ENCODE measurements at places on chromosomes 16 and 17.

GRCh38 chr17:7011415-7011814, 1.0 kb upstream of the RNASEK start:
- no peak for DNase-seq

DNA sequence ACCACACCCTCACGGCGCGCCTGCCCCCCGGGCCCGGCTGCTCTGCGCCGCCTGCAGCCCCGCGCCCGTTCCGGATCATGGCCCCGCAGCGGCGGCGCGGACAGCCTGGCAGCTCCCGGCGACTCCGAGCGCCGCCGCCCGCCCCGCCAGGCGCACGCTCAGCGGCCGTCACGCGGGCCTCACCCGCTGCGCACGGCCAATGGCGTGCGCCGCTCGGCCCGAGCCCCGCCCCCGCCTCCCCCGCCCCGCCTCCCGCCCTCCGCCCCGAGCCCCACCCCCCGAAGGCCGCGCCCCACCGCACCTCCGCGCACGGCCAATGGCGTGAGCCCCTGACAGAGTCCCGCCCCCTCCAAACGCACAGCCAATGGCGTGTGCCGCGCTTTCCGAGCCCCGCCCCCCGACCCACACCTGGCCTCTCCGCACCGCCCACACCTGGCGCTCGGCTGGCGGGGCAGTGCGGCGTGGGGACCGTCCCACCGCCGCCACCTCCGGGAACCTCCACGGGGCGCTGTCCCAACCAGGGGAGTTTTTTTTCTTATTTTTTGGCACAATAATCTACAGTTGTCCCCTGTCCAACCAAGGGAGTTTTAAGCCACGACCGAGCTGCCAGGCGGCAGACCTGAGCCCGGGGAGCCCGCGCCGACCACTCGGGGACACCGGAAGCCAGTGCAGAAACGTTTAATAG, at the start of gene PCYT2:
Gene PCYT2 (minus strand): TSS at position 123 of the 685 bp plus-strand sequence. CDS start 44 bp downstream, at position 79.
- peak; percentile 95 for DNase-seq

- no peak for DNase-seq
Measured at GRCh38 chr17:10648381-10648780, 8.7 kb downstream of the MYH3 start.

- peak; percentile 90 for DNase-seq
Measured at GRCh38 chr17:74379495-74380085, 12.3 kb downstream of the GPR142 start.

DNA sequence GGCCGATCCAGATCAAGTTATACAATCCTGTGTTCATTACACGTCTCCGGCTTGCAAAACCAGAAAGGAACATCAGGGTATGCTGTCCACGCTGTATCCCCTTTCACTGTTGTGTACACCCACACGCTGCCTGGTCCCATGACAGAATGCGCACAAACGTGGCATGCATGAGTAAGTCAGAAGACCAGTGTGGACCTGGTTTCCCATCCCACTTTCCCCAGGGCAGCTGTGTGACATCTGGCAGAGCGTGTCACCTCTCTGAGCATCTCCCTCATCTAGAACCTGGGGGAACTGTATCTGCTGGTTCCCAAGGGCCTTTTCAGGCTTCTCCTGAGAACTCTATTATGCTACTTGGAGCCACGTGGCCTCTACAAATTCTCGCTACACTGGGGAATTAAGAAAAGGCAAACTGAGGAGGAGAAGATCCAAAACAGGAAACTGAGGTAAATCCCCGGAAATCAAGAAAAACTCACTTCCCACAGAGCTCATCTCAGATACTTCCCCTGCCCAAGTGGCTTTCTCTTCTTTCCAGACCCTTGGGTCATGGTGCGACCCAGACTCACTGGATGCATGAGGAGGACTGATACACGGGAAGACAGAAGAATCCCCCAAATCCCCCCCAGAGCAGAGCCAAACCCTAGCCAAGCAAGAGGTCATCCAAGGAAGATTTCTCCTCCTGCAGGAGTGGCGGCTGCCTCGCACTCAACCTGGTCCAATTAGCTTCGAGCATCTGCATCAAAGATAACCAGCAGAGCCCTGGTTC, 139.3 kb downstream of the GAS7 start:
- DNase-seq: no peak

DNA sequence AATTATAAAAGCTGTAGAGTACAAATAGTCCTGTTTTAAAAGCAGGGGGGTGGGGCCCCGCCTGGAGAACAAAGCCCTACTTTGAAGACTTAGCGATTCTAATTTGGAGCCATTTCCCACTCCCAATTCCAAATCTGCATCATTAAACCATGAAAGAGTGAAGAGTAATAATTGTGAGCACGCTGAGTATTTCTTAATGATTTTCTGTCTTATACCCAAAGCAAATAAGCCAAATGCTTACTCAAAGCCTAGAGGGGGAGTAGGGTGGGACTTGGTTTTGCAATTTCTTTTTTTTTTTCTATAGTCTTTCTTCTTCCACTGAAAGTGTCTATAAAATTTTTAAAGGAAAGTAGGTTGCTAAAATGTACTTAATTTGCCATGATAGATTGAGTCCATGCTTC, 470.1 kb downstream of the TOX3 start:
- DNase-seq: no peak

- DNase-seq: no peak
Measured at GRCh38 chr17:66538776-66539175, 236.4 kb downstream of the PRKCA start.

GRCh38 chr17:73301369-73301768, 10.4 kb downstream of the CDC42EP4 start:
- no peak for DNase-seq

GRCh38 chr16:31113121-31114120, 4.0 kb upstream of the KAT8 start:
- no peak for DNase-seq
